ENCODE measurements at places on chromosomes 2 and 18.

DNA sequence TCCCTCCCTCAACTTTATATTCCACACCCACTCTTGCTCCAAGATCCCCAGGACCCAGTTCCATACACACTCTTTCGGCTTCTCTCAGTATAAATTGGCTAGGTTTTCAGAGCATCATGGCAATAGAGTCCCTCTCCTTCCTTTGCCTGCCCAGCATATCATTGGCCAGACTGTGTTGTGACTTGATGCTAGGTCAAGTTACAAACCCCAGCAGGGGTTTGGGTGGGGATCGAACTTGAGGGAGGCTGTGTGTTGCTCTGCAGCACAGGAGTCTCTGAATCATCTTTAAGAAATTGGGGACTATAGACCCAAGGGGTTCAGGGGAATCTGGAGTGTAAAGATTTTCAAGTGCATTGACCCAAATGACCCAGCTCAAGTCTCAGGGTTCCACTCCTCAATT lies 477.5 kb upstream of the MEIS1 start:
- no peak for DNase-seq

DNA sequence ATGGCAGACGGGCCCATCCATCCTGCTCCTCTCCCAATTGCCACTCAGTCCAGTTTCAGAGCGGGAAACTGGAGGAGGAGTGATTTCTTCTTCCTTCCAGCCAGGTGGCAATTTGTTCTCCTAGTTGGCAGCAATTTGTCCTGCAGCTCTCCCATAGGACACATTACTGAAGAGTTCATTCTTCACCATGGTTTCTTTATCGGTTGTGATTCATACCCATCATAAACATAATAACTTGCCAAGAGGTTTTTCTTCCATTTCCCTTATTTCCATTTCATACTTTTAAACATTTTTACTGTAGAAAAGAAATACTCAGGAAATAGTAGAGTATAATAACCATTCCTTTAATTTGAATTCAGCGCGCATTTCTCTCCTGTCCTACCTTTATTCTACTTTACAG lies 377.9 kb upstream of the RAB12 start:
- no peak for DNase-seq

GRCh38 chr2:20573620-20574422 lies 77.1 kb downstream of the HS1BP3 start:
- DNase-seq = no peak

- no peak for DNase-seq
These were observed 64.1 kb downstream of the BCL2L11 start for GRCh38 chr2:111184725-111185310.

Data from memory B cell (primary cell).